ENCODE measurements at places on chromosomes 4 and X.

DNA sequence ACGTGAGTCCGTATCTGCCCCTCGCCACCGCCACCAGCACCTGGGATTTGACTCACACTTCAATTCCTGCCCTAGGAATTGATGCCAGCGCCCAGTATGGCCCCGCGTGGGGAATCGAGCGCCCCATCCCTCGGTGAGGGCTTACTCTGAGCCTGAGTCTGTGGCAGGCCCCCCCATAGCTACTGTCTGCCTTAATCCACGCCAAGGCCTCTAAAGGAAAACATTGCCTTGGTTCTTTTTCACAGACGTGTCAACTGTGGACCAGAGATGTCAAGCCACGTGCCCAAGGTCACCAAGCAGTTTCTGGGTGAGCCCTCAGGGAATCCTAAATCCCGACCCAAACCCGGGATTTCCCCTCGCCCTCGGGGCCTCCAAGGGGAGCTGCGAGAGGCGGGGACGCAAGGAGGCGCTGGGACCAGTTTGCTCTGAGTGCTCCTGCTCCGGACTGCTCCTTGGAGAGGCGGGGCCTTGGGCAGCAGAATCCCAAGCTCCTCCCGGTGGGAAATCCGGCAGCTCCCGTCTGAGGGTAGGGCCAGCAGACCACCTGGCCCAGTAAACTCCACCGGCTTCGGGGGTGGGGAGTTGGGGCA, 12.9 kb downstream of the MSX1 start:
- no peak for DNase-seq

- no peak for DNase-seq
Measured at GRCh38 chrX:10903523-10903922, 207.6 kb upstream of the HCCS start.

GRCh38 chr4:154490234-154490582, 1.4 kb downstream of the DCHS2 start:
- no peak for DNase-seq

DNA sequence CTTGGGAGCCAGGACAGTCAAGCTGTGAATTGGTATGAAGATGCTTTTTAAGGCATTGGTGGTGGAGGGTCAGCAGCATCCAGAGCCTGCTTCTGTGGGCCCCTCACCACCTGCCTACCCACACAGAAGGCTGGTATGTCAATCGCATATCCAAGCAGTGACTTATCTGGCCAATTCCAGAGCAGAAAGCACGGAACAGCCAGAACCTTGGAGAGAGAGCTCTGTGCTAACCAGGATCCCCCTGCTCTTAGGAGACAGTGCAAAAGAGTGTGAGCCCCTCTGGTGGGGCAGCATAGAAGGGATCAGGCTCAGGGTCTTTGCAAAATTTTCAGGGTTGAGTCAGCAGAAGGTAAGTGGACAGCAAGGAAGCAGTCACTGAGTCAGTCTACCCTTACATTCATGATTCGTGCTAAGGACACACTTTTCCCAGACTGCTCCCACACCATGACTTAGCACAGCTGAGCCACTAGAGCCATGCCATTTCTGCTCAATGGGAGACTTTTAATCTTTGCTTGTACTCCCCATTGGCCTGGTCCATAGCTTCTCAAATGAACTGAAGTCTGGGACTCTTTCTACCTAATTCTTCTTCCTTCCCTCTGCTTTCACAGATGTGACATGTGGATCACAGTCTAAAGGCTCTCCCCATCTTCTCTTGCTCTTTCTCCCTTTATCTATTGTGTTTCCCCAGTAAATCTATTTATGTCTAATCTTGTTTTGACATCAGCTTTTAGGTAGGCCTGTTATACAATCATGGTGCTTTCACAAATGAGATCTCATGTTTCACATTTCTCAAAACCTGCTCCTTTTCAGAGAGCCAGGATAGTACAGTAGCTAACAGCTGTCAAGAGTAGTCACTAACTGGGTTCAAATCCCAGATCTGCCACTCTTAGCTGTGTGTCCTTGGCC, 20.0 kb downstream of the MORF4L2 start:
- peak; percentile 45 for DNase-seq

GRCh38 chr4:118141240-118141639, 107.0 kb downstream of the NDST3 start:
- no peak for DNase-seq

GRCh38 chrX:54921427-54922021, 900 bp downstream of the TRO start:
- DNase-seq, result peak; percentile 85

Data from GM23248 (cell line).